ENCODE measurements at places on chromosomes 12 and 14.

- DNase-seq: peak; percentile 19
Observed at GRCh38 chr14:50619569-50620141, 48.5 kb downstream of the SAV1 start.

- DNase-seq: no peak
Observed at GRCh38 chr12:67758119-67758518, 109.6 kb downstream of the DYRK2 start.

DNA sequence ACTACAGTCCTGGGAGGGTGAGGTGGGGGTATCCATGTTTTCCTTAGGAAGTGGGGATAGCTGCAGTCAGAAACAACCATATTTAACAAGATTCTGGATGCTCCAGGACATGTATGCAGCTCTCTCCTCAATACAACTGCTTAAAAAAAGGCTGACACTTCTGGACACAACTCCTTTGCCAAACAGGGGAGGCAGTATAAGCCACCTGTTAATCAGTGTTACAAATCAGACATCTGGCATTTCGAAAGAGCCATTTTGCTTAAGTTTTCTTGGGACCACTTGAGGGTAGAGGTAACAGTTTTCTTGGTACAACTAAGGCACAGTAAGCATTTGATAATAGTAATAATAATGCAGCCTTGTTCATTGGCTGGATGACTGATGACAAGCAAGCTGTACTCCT is 47.1 kb downstream of the RPGRIP1 start:
- no peak for DNase-seq

GRCh38 chr12:75623631-75624154 is 112.3 kb upstream of the KRR1 start:
- DNase-seq: peak; percentile 81

DNA sequence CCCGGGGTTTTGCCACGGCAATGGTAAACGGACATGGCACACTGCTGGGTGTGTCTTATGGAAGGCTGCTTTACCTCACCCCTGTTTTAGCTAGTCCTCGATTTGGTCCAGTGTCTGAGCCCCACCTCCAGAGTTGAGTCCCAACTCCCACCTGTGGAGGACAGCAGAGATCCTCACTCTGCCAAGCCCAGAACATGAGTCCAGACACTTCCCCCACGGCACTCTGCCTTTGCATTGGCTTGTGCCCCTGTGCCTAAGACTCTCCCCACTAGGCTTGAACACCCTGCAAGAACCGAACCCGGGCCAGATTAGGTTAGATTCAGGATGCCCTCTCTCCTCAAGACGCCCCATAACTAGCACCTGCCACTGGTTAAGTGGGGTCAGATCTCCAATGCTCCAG is 59.8 kb upstream of the C14orf180 start:
- no peak for DNase-seq

GRCh38 chr12:99067171-99067785 is 422.2 kb downstream of the APAF1 start:
- DNase-seq: no peak

DNA sequence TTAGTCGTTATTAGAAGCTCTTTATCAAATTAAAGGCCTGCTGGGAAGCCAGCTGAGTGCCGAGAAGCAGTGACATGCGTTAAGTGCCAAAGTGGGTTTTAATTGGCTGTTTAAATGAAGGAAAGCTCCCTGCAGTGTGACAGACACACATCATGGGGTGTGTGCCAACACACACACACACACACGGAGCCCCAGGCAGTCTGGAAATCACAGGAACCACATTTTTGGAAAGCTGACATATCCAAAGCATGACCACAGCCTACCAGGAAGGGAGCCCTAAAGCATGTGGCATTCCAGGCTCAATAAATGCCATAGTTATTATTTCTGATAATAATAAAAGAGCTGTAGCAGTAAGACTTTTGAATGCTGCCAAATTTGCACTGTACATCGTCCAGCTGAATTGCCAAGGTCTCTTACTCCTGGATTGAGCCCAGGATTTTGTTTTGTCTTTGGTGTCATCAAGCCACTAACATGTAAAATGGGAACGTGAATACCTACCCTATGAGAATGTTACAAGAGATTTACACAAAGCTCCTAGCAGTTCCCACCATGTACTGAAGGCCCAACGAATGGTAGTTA is 135.1 kb downstream of the TMEM30B start:
- peak; percentile 88 for DNase-seq

DNA sequence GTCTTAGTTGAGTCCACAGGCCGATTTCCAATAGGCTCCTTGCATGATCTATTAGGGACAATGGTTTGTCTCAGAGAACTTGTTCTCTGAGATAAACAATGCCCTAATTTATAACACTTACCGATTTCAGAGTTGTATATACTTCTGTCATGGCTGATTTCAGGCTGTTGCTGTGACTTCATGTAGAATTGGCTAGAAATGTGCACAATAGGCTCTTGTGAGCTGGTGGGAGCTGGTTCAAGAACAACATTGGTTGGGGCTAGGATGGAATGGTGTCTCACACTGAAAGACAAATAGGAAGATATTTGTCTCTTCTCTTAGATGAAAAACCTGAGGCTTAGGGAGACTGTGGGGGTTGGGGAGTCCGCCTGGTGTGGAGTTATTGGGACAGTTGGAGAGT is 6.7 kb upstream of the KRT86 start:
- no peak for DNase-seq

GRCh38 chr12:90679674-90680073 is 275.3 kb downstream of the CCER1 start:
- DNase-seq: no peak

GRCh38 chr12:45263587-45263986 is 47.7 kb downstream of the ANO6 start:
- DNase-seq: no peak

DNA sequence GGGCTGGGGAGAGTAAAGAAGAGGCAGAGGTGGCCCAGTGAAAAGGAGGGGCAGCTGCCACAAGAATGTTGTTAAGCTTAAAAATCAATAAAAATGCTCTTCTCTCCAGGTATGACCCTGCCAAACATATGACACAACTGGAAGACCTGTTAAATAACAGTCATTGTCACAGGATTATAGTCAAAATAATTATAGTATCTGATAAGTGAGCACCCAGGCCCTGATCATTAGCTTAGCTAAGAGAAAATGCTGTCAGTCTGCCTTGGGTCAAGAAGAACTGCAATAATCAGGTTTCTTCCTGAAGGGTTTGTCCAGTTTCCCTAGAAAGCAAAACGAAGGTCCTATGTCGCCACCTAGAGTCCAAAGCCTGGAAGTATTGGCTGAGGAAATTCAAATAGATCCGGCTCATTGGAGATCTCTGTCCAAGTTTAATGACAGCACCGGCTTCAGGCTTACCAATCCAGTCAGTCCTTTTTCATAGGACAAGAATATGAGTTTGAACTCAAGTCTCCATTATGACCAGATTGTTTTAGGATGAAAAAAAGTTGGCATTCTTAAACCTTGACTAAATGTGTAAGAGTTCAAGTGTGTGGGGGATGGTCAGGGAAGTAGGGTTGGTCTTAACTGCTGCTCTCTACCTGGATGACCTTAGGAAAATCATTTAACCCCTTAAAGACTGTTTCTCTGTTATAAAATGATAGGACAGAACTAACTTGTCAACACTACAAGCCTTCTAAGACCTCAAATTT is 22.5 kb upstream of the NKX2-8 start:
- DNase-seq: peak; percentile 67

GRCh38 chr12:80697270-80697887 is 10.1 kb upstream of the MYF6 start:
- DNase-seq: no peak

DNA sequence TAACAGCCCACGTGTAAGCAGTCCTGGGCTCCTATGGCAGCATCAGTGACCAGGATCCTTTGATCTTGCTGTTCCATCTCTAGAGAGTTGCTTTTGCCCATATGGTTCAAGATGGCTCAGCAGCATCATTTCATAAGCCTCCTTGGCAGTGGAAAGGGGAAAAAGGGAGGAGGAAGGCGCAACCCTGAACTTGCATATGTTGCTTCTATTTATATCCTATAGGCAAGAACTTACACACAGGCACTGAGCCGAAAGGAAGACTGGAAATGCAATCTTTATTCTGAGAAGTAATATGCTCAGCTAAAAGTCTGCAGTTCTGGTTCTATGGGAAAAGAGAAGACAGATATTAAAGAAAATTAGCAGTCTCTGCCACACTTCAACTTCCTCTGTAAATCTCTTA is 167.7 kb upstream of the PLXNC1 start:
- DNase-seq: no peak

GRCh38 chr12:18224745-18225144 is 36.6 kb upstream of the PIK3C2G start:
- peak; percentile 35 for DNase-seq

DNA sequence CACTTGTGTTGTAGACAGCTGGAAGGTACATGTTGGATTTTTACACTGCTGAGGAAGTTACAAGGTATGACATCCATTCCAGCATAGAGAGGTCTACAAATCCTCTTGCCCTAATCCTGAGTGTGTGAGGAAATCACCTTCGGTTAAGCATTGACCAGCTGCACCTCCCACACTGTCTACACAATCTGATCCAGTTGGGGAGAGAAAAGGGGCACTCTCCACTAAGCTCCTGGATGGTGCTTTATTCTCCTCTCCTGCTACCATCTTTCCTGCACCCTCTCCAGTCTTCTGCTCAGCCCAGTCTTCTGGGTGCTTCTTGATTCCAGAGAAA is at the start of gene OR6J1:
Gene OR6J1, minus strand, starts transcription at position 48 of the 331 bp plus-strand sequence. CDS start 9,541 bp downstream, outside the sequence.
- DNase-seq: no peak

DNA sequence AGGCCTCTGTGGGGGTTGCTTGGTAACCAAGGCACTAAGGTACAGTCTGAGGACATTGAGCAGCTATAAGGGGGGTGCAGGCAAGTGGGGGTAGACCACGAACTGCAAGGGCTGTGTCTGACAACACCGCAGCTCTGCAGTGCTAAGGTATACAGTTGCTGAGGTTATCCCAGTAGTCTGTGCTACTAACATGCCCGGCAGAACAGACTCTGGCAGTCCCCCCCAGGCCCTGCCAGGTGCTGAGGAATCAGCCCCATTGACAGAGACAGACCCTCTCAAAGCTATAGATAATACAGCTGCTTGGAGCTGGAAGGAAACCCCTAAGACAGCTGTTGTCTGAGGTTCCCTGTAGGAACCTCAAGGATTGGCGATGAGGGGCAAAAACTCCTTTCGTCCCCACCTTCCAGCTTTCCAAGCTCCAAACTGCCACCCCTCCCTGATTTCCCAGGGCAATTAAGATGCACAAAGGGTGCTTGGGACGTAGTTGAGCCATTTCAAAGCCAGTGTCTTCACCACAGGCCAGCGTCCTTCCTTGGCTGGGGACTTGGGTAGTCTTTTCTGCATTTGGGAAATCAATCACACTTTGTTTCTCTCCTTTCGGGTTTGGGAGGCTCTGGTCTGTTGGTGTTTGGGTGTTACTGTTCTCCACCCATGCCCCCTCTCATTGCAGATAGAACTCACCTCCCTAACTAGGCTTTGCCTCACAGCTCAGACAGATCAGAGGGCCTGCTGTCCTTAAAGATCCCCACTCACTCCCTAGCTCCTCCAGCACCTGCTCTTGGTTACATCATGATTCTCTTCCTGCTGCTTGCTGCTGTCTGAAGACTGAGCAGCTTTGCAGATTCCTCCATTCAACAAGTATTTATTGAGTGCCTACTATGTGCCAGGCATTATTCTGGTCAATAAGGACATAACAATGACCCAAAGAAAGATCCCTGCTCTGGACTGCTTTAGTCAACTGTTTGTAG is 2.0 kb upstream of the MYH7 start:
- no peak for DNase-seq

DNA sequence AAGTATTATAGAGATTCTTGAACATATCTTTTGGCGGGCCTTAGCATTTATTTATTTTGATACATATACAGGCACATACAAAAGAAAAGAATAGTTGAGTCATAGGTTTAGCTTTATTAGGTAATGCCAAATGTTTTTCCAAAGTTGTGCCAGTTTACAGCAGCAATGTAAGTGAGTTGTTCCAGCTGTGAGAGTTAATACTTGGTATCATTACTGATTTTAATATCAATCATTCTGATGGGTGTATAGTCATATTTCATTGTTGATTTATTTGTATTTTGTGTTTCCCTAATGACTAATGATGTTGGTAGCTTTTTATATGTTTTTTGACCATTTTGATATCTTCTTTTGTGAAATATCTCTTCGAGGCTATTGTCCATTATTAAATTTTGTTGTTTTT is 122.4 kb downstream of the MIPOL1 start:
- DNase-seq: no peak

DNA sequence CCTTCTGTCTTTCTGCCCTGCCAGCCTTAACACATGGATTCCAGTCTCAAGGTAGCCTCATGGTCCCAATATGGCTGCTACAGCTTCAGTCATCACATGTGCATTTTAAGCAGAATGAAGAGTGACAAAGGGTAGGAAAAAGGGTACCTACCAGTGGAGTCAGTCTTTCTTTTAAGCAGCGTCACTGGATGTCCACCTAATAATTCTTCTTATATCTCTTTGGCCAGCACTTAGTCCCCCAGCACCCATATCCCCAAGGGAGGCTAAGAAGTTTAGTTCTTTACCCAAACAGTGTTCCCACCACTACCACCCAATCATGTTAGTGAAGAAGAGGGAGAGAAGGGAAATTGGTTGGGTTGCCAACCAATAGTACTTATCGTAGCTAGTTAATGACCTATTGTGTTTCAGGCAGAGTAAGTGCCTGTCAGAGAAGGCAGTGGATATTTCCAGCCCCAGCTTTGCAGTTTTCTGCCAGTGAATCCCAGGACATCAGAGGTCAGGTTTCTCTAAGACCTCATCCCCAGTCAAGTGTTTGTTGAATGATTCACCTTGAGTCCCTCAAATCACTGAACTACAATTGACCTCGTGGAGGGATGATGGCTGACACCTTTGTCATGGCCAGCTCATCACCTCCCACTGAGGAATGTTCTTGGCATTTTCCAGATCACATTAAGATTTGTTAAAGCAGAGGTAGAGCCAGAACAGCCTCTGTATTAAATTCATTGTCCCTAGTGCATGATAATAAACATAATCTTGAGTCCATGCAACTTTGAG is 250.9 kb upstream of the CRY1 start:
- DNase-seq: no peak

DNA sequence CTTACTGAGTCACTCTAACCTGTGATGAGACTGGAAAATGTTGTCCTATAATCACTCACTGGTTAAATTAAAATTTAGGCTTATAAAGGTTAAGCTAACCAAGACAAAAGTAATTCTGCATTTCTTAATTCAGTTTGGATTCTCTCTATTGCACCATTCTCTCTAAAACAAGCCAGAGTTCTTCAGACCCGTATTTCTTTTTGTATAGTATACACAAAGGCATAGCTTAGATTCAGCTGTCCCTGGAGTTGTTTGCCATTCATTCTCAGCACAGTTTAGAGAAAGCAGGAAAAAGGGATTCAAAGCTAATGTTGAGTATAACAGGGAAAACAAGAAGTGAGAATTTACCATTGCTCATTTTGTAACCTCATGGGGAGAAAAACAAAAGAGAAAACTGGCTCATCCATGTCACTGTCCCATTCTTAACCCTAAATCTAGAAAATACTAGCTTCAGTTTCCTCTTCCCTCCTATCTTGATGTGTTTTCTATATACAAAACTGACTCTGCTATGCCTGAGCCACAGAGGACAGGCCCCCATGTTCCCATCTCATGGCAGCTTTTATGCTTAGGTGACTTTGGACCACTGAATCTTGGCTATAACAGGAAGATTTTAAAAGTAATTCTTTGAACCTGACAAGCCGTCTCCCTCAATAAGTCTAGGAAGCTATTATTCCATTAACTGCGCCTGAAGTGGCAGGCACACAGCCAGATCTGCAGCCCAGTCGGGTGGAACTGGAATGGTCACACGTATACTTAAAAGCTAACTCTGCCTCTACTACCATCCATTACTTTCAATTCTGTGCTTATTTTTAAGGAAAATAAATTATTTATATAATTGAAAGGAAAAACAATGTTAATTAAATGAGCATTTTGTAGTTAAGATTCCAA is 7.0 kb downstream of the AREL1 start:
- no peak for DNase-seq
